ENCODE measurements at places on chromosomes 1 and 21.

DNA sequence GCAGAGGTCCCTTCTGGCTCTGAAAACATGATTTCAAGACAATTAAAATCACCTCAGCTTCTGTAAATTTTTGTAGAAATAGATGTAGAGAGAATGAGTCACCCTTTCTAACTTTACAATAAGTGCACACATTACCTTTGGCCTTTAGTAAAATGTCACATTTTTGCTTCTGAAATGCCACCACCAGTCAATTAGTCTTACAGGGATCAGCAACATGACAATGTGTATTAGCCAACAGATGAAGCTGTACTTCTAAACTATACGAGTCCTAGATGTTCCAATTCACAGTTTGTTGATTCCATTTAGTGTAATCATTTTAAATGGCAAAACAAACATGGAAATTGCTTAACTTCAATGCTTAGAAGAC, 23.1 kb downstream of the C21orf91 start:
- no peak for DNase-seq

- no peak for DNase-seq
Measured at GRCh38 chr1:17890056-17890814, 135.1 kb downstream of the ACTL8 start.

- DNase-seq, result peak; percentile 27
Measured at GRCh38 chr21:43866260-43866629, 1.2 kb downstream of the AGPAT3 start.

DNA sequence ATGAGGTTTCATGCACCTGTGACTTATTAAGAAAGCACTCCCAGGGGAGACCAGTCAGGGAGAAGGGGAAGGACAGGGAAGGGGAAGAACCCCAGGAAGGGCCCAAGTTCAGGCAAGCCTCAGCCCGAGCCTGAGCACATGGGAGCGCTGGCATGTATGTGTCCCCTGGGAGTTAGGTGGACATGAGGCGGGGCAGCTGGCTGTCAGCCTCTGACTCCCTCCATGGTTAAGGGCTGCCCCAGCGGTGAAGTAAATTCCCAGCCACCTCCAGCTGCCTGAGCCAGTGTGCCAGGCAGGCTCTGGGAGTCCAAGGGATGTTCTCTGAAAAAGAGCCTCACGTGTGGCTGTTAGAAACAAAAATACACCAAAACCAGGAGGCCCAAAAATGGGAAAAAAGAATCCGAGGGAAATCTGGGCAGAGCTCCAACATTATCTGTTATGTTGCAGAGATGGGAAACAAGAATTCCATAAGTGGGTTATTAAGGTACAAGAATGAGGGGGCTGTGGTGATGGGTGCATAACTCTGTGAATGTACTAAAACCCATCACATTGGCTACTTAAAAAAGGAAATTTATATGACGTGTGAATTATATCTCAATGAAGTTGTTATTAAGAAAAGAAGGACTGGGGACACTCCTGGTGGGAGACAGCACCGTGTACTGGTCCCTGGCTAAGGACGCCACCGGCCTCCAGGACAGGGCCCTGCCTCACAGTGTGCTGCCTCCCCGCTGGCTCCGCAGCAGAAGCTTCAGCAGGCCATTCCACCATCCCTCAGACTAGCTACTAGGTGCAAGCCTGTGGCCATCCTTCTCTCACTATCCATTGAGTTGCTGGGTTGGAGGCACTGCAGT, 18.7 kb downstream of the DMRTB1 start:
- no peak for DNase-seq

DNA sequence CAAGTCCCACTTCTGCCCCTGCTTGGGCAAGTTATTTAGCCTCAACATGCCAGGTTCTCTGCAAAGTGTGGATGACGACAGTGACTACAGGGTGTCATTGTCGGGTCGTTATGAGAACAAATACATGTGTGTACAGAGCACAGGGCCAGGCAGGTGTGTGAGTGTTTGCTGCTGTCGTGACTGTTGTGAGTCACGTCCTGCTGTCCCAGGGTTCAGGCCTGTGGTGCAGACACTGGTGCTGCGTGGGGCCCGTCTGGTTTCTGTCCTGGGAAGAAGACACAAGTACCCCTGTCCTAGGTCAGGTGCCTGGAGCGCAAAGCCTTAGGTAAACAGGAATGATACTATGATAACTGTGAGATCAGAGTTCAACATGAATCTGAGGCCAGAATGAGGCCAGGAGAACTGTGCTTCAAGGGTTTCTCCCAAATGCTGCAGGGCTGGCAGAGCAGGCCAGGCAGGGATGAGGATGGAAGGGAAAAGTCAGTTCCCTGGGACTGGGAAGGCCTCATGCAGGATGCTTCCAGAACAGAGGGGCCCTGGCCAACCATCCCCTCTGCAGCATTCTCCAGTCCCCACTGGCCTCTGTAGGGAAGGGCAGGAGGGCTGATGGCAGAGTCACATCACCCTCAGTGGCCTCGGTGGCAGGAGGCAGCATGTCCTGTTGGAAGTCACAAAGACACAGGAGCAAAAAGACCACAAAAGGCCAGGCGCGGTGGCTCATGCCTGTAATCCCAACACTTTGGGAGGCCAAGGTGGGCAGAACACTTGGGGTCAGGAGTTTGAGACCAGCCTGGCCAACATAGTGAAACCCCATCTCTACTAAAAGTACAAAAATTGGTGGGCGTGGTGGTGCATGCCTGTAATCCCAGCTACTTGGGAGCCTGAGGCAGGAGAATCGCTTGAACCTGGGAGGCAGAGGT, 15.7 kb downstream of the GPR157 start:
- no peak for DNase-seq

GRCh38 chr1:7199077-7199779, 414.0 kb downstream of the CAMTA1 start:
- no peak for DNase-seq

- no peak for DNase-seq
Measured at GRCh38 chr1:44380666-44381177, 24.3 kb upstream of the RNF220 start.

GRCh38 chr1:238690415-238690814, 696.0 kb upstream of the CHRM3 start:
- no peak for DNase-seq

- DNase-seq, result peak; percentile 90
Measured at GRCh38 chr1:6743189-6744101, 41.8 kb upstream of the CAMTA1 start.

- no peak for DNase-seq
Measured at GRCh38 chr1:189269011-189269410, 1208.7 kb downstream of the BRINP3 start.

DNA sequence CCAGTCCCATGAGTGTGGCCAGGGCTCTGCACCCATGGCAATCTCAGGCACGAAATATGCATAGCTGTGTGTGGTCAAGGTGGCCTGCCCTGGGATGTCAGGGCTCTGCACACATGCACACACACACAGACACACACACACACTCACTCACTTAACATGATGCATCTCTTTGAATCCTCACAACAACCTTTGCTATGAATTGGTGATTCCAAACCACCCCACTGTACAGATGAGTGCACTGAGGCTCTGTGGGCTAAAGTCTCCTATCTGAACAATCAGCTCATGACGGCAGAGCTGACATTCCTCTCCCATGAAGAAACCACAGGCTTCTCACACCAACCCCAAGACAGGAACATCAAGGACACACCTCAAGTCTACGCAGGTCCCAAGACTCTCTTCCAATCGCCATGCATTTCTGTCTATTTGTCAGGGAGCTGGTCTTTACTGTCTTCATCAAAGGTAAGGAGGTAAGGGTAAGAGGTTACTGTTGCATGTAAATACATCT, 131.6 kb downstream of the ETS2 start:
- DNase-seq, result no peak

DNA sequence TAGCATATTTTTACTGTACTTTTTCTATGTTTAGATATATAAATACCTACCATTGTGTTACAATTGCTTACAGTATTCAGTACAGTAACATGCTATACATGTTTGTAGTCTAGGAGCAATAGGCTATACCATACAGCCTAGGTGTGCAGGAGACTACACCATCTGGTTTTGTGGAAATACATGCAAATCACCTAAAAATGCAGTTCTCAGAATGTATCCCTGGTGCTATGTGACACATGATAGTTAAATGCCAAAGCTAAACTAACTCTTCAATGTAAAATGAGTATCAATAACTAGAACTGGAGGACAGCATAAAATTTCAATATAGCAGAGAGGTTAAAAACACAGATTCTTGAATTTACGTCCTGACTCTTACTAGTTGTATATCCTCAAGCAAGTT, 14.8 kb downstream of the NUCKS1 start:
- DNase-seq, result no peak

DNA sequence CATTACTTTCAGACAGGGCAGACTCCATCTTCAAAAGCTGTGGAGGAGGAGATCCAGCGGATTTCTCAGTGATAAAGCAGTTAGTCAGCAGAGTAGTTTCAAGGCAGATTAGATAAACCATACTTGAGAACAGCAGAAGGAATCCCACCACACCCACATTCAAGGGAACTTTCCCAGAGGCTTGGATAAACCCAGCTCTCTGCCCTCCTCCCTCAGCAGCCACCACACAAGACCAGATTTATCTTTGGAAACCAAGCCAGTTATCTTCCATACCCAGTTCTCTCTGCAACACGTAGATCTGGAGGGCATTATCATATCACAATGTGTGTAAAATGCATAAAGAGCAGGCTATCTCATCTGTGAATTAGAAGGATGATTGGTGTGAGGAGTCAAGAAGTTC, 40.2 kb downstream of the GFI1 start:
- no peak for DNase-seq

DNA sequence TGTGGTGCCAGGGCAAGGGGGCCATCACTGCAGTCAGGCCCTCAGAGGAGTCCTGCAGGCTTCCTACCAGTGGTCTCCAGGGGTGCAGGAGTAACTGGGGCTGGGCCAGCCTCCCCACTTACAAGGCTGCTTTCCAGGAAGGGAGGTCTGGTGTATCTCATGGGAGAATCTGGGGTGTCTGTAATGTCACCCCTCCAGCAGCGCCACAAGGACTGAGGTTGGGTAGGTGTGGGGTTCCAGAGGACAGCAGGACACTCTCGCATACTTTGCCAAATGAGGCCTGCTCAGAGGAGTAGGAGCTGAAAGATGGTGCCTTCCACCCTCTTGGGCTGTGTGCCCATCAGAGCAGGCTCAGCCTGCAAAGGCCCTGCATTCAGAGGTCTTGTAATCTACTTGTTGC, 46.9 kb downstream of the TNNT2 start:
- no peak for DNase-seq

DNA sequence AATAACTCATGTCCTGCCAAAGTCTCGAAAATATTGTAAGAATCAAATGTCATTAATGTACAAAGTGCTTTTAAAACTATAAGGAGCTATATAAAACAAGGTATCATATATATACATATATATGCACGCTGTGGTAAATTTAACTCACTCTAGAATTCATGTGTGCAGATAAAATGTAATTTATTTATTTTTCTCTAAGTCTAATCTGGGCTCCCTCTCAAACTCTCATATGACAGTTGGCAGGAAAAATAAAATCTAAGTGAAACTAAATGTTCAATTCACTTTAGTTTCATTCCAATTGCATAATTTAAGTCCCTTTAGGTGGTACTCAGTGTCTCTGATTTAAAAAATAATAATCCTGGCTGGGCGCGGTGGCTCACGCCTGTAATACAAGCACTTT, 372.0 kb upstream of the DAB1 start:
- DNase-seq, result no peak

GRCh38 chr1:19815801-19816736, 986 bp upstream of the RNF186 start:
- no peak for DNase-seq

DNA sequence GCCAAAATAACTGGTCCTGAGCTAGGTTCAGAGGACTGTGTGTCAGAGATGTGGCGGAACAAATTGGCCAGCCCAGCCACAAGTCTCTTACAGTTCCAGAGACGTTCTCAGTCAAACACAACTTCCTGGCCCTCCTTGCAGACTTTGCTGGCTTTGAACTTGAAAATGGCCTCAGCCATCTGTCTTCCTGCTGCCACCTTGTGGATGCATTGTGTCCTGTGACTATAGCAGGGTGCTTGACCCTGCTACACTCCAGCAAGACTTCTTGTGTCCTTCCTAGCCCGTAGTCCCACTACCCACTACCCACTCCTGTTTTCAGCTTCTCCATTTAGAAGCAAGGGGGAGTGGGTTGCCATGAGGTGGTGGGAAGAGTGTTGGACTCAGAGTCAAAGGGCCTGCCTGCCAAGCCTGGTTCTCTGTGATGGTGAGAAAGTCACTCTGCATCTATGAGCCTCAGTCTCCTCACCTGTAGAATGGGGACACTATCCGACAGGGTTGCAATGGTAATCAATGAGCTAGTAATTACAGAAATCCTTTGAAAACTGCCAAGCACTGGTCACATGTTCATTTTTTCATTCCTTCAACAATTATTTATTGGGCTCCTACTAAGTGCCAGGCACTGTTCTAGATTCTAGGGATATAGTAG, 109.9 kb downstream of the IGSF21 start:
- DNase-seq, result peak; percentile 74

DNA sequence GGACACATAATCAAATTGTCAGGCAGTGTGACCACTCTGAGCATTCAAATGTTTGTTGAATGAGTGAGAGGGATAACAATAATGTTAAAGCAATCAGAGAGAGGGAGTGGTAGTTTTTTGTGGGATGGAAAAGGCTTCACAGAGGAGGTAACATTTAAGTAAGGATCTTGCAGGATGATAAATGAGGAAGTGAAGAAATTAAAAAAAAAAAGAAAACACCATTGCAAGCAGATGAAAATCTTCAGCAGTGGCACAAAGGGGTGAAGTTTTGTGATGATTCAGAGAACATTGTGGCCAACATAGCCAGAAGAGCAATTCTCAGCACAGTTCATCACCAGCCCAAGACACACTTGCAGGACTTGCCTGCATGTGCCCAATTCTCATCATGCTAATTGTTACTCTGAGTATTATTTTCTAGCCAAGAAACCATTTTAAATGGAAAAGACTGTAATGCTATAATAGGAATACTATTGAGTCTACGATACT, 35.0 kb downstream of the OVGP1 start:
- peak; percentile 41 for DNase-seq

DNA sequence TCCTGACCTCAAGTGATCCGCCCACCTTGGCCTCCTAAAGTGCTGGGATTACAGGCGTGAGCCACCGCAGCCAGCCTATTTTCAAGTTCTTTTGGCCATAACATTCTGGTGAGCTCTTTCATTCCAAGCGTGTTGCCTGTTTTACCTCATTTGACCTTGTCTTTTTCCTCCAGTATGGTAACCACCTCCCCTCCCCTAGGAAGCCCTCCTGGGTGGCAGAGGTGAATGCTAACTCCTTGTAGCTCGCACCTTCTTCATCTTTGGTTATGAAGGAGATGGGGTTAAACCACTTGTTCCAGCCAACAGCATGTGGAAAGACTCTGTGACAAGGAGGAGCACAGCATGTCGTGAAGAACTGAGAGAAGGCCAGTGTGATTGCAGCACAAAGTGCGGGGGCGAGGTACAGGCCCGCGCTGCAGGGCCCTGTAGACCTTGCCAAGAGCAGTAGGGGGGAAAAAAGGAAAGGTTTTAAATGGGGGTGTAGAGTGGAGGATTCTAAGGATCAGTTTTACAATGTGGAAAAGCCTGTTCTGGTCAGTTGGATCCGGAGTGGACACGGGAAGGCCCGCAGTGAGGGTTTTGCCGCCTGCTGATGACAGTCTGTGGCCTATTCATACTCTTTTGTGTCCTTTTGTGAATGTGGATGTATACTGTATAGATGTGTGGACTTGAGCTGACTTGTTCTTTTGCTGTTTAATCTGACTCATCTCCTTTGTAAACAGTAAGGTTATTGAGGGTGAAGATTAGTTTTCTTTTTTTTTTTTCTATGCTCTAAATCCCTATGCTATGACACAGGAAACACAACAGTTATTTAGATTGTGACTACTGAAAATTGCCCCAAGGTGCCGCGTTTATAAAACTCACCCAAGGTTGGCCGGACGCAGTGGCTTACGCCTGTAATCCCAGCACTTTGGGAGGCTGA, 7.5 kb upstream of the ZNF436 start:
- no peak for DNase-seq

GRCh38 chr1:208595236-208595635, 351.1 kb upstream of the PLXNA2 start:
- DNase-seq, result no peak

Measured in suppressor macrophage treated with lipopolysaccharide for 1 hour (primary cell).